Activated T-cell treated with anti-CD3 and anti-CD28 coated beads for 24 hours (primary cell): ENCODE measurements at places on chromosomes 5 and 9.

- DNase-seq = no peak
These were observed 1098.8 kb downstream of the DTWD2 start for GRCh38 chr5:117889596-117889995.

- DNase-seq = no peak
These were observed 23.3 kb upstream of the TRIM14 start for GRCh38 chr9:98142182-98142907.

DNA sequence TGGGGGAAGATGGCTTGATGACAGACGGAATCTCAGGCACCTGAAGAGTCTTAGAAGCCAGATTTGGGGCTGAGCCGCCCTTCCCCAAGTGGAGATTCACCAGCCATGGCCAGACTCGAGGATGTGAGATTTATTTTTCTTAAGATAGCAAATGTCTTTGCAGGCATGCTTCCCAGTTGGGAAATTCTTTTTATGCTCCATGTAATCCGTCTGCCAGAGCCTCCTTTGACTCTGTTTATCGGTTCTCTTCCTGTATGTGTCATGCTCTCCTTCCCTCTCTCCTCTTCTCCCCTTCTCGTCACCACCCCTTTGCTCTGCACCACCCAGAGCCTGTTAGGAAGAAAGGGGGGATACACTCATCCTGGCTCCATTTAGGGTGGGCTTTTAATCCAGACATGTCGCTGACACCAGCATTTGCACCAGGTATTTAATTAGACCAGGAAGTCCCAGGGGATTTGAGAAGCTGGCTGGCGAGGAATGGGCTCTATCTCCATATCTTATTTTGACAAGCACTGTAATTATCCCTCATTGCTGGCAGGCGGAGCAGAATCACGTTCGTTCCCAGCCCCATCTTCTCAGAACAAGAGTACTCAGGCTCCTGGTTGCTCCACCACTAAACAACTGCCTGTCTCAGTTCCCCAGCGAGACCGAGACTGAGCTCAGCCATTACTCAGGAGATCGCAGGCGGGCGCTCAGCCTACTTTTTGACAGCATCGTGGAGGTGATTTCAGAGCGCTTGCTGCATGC is 50.9 kb downstream of the KCNIP1 start:
- no peak for DNase-seq

GRCh38 chr5:134592141-134592746 is 40.4 kb downstream of the SAR1B start:
- DNase-seq = no peak
